Heart left ventricle (tissue), 16 donors: ENCODE measurements at places on chromosomes 11 and 22. TPM values are rescaled to one million over a fixed set of nuclear protein-coding genes. Genes with fewer than 3 reads are reported as not detected.

The OR52I2 gene
- total RNA-seq, result not detected

The SLC25A18 gene
- 1.9 TPM for total RNA-seq

The SERPING1 gene
- 65.5 TPM for total RNA-seq

DNA sequence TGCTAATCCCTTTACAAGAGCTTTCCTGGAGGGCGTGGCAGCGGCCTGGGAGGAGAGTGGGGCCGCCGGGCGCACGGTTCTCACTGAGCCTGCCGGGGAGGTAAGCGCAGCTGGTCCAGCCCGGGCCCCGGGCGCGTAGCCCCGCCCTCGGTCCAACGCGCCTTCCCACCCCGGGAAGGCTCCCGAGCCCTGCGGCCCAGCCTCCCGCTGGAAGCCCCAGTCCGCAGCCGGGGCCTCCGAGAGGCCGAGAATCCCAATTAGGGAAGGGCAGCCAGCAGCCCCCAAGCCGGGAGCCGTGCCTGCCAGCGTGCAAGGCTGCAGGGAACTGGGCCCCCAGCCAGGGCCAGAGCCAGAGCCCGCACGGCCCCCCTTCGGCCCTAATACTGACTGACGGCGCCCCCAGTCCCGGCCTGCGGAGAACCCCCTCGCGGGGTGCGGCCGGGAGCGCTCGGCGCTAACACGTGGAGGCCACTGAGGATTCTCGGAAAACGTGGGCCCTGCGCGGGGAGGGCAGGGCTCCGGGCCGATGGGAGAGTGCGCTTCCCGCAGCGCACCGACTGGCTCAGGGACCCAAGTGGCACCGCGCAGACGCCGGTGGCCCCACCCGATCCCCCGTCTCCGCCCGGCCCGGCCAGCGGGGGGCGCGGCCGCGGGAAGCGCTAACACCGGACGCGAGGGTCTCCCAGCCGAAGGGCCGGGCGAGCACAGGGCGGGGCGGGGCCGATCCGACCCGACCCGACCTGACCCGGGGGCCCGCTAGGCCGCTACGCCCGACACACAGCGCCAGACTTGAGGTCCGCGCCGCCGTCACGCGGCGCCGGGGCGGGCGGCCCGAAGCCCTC, 5.7 kb downstream of the ZFTA start:
- peak overlapping the region; percentile 41 for H3K4me3 ChIP-seq
- no peaks in the 10 kb centered on the region for H3K27me3 ChIP-seq
- peaks cover 28% of the 10 kb centered on the region for H3K4me1 ChIP-seq
